ENCODE measurements at places on chromosomes 7 and 10.

GRCh38 chr10:35226507-35226906, 99.9 kb downstream of the CREM start:
- DNase-seq: no peak

GRCh38 chr10:122465401-122466040, 4.2 kb downstream of the HTRA1 start:
- DNase-seq: no peak

DNA sequence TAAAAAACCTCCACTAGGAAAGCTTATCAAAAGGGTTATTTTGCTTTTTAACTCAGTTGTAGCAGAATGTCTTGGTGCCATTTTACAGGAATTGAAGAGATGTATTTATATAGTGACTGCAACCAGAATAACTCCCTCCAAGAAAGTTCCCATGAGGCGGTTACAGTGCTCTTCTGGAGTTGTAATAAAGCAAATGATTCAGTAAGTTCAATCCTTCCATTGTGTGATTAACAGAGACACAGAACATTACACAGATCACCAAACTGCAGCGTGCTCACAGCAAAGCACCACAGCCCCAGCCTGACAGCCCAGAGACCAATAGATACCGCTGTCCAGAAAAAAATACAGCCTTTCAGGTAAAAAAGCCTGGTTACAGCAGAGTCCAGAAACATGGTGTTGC, 21.9 kb upstream of the CABCOCO1 start:
- DNase-seq: no peak

GRCh38 chr7:100506356-100506923, 22.7 kb downstream of the NYAP1 start:
- DNase-seq: no peak

DNA sequence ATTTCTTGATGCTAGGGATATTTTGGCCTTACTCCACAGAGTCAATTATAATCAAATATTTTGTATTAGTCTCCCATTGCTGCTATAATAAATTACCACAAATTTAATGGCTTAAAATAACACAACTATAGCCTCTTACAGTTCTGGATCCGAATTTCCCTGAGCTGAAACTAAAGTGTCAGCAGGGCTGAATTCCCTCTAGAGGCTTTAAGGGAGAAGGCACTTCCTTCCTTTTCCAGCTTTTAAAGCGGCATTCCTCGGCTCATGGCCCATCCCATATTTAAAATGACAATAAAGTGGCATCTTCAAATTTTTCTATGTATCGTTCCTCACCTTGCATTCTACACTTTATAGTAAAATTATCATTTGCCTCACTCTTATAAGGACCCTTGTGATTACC, 421.4 kb upstream of the ZWINT start:
- no peak for DNase-seq

DNA sequence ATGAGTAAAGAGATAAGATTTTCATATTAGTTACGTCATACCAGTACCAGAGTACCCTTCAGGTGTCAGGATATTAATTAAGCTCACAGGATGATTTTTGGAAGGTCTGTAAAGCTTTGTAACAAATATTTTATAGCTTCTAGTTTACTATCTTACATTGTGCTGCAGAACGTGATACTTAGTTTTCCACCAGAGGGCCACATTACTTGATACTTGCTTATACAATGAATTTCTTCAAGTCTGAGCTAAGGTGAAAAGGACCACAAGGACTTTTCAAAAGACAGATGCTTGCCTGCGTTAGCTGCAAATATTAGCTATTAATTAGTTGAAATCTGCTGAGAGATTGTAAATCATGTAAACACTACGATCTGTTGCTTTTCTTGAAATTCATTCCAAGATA, 12.2 kb downstream of the FOXP2 start:
- DNase-seq: no peak

- DNase-seq: no peak
These were observed 158.4 kb upstream of the NEBL start for GRCh38 chr10:21055339-21056135.

DNA sequence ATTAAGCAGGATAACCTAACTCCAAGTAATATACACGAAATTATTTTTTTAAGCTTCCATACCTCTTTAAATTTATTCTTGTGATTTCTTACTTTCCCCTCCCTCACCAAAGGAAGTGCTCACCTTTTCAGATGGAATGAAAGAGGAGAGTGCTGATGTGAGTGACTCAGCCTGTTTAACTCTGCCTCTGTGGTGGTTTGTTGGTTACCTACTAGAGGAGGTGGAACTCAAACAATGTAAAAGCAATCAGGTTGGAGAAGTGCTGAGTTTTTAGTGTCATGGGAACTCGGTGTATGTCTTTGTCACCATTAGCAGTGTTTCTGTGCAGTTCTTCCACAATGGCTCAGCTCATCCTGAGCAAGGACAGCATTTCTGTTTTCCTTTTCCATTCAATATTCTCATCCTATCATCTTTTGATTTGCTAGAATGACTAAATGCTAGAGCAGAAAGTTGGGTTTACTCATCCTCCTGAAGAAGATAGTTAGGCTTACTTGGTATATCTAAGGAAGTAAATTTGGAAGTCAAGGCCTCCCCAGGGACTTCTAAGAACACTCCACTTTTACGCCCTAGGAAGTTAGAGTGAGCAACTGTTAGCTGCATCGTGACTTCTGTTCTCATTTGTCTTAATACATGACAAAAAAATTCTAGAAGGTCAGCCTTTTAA, 6.0 kb downstream of the ADD3 start:
- no peak for DNase-seq

DNA sequence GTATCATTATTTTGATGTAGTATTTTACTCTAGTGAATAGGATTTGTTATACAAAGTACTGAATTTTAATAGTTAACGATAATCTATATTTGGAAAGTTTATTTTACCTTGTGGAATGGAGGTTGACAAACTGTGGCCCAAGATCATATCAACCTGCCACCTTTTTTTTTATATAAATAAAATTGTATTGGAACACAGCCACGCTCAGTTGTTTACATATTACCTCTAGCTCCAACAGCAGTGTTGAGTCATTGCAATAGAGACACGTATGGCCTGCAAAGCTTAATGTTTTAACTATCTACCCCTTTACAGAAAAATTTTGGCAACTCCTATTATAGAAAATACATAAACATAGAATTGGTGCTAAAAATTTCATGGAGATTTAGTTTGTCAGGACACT, 239.3 kb downstream of the THSD7A start:
- no peak for DNase-seq

DNA sequence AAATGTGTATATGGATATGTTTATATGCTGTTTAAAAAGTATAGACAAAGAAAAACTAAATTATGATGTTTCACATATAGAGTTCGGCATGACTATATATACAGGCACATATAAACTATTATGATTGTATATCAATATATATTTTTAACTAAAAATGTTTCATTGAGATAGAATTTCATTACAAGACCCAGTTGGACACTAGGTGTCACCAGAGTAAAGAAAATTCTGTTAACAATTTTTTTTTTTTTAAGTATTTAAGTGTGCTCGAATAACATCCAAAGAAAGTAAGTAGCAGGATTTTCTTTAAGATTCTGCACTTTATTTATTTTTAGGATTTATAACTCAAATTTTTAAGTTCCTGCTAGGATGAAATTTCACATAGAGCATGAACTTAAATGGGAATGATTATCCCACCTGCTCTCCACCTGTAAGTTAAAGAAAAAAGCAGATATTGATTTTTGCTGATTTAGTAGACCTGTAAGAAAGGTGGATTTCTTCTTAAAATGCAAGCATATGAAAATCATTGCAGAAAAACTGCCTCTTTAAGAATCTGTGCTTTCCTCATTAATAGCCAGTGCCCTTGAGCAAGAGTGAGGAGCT, 961.5 kb downstream of the PCDH15 start:
- peak; percentile 14 for DNase-seq

DNA sequence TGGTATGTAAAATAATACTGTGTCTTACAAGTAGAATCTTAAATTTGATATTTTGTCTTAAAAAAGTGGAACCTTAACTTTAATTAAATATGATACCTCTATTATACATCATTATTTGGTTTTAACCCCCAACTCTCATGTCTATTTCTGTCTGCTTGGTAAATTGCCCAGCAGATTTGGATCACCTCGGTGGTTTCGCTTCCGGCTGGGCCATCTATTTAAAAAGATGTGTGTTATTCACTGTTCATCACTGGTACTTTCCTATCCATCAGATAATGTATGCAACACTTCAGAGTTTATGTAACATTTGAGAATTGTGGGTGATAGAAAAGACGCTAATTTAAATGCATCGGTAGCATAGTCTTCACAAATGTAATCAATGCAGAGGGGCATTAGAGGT, 119.7 kb downstream of the SND1 start:
- DNase-seq: no peak

Data from fibroblast of skin of abdomen (primary cell).